ENCODE measurements at places on chromosomes 7 and 10. TPM values are rescaled to one million over a fixed set of nuclear protein-coding genes. Genes with fewer than 3 reads are reported as not detected.

The IPMK gene
- 7.2 TPM for total RNA-seq

DNA sequence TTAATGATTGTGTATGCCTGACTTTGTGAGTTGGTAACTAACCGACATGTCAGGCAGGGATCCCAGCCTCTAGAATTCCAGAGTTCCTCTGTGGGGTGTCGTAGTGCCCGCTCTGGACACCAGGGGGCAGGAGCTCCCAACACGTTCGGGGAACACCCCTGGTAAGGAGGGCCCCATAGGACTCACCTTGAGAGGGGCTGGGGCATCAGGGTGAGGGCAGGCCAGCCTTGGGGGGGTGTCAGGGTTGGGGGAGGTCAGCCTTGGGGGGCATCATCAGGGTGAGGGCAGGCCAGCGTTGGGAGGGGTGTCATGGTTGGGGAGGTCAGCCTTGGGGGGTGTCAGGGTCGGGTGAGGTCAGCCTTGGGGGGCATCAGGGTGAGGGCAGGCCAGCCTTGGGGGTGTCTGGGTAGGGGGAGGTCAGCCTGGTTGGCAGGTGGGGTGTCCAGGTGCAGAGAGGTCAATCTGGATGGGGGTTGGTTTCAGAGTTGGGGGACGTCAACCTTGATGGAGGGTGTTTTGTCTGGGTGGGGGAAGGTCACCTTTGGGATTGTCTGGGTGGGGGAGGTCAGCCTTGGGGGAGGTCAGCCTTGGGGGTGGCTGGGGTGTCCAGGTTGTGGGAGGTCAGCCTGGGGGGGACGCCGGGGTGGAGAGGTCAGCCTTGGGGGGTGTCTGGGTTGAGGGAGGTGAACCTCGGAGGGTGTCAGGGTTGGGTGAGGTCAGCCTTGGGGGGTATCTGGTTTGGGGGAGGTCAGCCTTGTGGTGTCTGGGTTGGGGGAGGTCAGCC, 45.6 kb upstream of the SUN1 start:
- H3K4me1 ChIP-seq = no peaks in the 10 kb centered on the region
- no peak overlapping the region for H3K4me3 ChIP-seq
- H3K27me3 ChIP-seq = no peaks in the 10 kb centered on the region
- peak; percentile 70 for DNase-seq

DNA sequence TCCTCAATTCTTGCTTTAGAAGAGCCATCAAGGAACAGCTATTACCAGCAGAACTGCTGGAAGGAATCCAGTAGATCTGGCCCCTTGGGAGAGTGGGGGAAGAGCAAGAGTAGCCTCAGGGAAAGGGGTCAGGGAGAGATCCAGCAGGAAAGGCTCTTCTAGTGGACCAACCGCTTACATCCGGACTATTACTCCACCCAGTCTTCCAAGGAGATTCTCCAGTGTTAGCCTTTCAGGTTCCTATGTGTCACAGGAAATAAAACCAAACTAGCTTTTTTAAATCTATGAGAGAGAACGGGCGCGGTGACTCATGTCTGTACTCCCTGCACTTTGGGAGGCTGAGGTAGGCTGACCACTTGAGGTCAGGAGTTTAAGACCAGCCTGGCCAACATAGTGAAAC, 34.3 kb downstream of the TET1 start:
- DNase-seq = peak; percentile 16
- peaks cover 2% of the 10 kb centered on the region for H3K4me1 ChIP-seq
- no peak overlapping the region for H3K4me3 ChIP-seq
- no peak overlapping the region for H3K27ac ChIP-seq
- H3K27me3 ChIP-seq = no peaks in the 10 kb centered on the region

GRCh38 chr7:112995059-112995824, 91.4 kb downstream of the GPR85 start:
- no peak overlapping the region for H3K4me3 ChIP-seq
- H3K27me3 ChIP-seq = no peaks in the 10 kb centered on the region
- no peaks in the 10 kb centered on the region for H3K4me1 ChIP-seq
- no peaks in the 10 kb centered on the region for H3K36me3 ChIP-seq
- DNase-seq = no peak
- H3K27ac ChIP-seq = no peak overlapping the region

The TMEM213 gene
- total RNA-seq = not detected

GRCh38 chr10:17737027-17737965, 14.7 kb upstream of the TMEM236 start:
- H3K36me3 ChIP-seq = no peaks in the 10 kb centered on the region
- H3K27me3 ChIP-seq = no peaks in the 10 kb centered on the region
- no peaks in the 10 kb centered on the region for H3K4me1 ChIP-seq
- DNase-seq = no peak
- H3K4me3 ChIP-seq = no peak overlapping the region

- no peaks in the 10 kb centered on the region for H3K36me3 ChIP-seq
- H3K4me3 ChIP-seq = no peak overlapping the region
- no peak overlapping the region for H3K27ac ChIP-seq
- H3K4me1 ChIP-seq = no peaks in the 10 kb centered on the region
- no peaks in the 10 kb centered on the region for H3K27me3 ChIP-seq
These were observed 656.8 kb upstream of the ANKRD30A start for GRCh38 chr10:36468620-36469019.

- no peak overlapping the region for H3K27ac ChIP-seq
- no peaks in the 10 kb centered on the region for H3K27me3 ChIP-seq
- H3K4me1 ChIP-seq = no peaks in the 10 kb centered on the region
- no peak for DNase-seq
- no peak overlapping the region for H3K4me3 ChIP-seq
- no peaks in the 10 kb centered on the region for H3K36me3 ChIP-seq
These were observed 53.8 kb upstream of the FAM204A start for GRCh38 chr10:118395947-118396346.

Data from H9 (cell line).